ENCODE measurements at places on chromosomes 3 and 15. TPM values are rescaled to one million over a fixed set of nuclear protein-coding genes. Genes with fewer than 3 reads are reported as not detected.

DNA sequence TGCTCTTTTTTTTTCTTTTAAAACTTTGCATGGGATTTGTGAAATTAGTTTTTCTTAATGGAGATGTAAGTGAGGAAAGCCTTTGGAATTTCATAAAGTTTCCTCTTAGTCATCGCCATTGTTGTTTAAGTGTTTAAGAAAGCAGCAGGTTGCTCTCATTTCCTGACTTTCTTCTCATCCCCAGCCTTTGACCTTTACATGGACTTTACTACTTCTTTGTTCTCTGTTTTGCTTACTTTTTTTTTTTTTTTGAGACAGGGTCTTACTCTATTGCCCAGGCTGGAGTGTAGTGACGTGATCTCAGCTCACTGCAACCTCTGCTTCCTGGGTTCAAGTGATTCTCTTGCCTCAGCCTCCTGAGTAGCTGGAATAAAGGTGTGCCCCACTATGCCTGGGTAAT lies 38.6 kb downstream of the FBXL2 start:
- DNase-seq, result no peak

- no peak for DNase-seq
Observed at GRCh38 chr3:154844863-154845262, 235.3 kb upstream of the MME start.

GRCh38 chr3:23979569-23979968 lies 34.5 kb downstream of the NR1D2 start:
- no peak for DNase-seq

EIF4E3 gene
- total RNA-seq, result 8.9 TPM

GRCh38 chr15:97652700-97653167 lies 307.8 kb upstream of the ARRDC4 start:
- peak; percentile 30 for DNase-seq

- DNase-seq, result no peak
Observed at GRCh38 chr3:126313166-126313565, 44.0 kb downstream of the KLF15 start.

RASL12 gene
- 1.5 TPM for total RNA-seq

CAMKV gene
- total RNA-seq, result 41.2 TPM

IMPG2 gene
- 0.40 TPM for total RNA-seq

- DNase-seq, result no peak
Observed at GRCh38 chr3:184737063-184737462, 25.2 kb upstream of the MAGEF1 start.

ACTC1 gene
- total RNA-seq, result 2.8 TPM

DNA sequence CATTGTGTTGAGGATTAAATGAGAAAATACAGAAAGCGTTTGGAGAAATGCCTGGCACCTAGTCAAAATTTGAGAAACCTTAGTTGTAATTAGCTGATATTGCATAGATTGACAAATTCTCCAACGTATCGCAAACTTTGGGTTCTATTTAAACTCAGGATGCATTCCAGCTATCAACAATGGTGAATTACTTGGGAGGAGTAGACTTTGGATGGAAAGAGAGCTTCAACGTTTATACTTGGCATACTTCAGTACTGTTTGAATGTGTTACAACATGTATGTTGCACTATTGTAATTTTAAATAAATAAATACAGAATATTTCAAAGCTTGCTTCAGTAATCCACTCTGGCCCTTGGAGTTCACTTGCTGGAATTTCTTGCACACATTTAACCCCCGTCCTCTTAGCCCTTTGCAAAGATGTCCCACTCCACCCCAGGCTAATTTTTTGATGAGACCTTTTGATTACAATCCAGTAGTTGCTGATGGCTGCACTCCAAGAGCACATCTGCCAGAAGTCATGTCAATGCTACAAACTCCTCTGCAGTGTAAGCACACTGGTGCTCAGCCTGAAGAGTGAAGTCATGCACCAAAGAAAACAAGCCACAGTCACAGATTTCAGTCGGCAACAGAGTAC lies 4.7 kb upstream of the DIS3L start:
- DNase-seq, result no peak

DNA sequence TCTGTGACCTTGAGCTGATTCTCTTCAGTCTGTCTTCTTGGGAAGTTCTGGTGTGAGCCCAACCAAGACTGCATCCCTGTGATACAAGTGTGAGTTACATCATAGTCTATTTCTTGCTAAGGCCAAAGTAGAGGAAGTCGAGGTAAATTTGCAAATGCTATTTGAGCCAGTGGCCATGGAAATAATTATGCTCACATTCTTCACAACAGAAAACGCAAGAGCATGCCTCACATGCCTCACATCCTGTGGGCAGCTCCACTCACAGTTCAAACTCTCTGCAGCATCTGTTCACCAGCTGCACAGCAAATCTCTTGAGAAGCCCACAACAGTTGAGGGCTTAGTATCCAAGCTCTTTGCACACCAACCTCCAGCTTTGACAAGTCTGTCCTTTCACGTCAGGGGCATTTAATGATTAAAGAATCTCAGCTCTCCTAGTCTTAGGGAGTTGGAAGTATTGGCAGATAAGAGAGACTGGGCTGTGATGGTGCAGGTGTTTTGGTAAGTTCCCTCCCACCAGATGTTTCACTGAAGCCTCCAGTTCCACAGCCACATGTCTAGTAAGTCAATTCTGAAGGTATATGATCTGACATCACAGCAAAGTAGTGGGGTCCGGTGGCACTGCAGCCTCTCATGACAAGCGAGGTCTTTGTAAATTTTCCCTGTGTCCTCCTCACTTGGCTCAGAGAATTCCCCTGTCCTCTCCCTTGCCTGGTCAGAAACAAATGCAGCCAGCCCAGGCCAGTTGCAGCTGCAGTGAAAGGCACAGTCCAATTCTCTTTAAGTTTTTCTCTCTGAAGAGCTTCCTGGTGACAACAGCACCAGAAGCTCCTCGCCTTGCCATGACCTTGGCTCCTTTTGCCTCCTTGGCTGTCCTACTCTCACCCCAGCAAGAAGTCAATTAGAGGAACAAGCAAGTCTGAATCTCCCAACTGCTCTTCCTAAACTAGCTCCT lies 166.1 kb downstream of the SSR3 start:
- no peak for DNase-seq

Data from neural crest cell (in vitro differentiated cells).